ENCODE measurements at places on chromosomes 12 and 14.

GRCh38 chr14:22341049-22341448 is 248.0 kb downstream of the DAD1 start:
- no peak for DNase-seq

DNA sequence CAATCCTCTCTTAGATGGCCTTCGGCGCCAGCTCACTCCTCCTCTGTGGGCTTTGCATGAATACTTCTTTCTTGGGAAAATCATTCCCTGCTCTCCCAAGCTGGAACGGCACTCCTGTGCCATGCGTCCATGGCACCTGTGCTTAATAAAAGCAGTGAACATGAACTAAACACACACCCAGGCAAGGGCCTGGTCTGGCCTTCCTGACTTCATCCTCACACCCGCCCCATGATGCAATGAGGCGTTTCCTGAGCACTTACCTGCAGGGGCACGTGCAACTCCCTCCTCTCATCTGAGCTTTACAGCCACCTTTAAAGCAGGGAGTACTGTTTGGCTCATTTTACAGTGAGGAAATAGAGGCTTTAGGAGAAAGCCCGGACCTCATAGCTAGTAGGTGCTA is 219.8 kb downstream of the SLC41A2 start:
- no peak for DNase-seq

- DNase-seq, result no peak
Observed at GRCh38 chr12:2395354-2395977, 342.7 kb downstream of the CACNA1C start.

DNA sequence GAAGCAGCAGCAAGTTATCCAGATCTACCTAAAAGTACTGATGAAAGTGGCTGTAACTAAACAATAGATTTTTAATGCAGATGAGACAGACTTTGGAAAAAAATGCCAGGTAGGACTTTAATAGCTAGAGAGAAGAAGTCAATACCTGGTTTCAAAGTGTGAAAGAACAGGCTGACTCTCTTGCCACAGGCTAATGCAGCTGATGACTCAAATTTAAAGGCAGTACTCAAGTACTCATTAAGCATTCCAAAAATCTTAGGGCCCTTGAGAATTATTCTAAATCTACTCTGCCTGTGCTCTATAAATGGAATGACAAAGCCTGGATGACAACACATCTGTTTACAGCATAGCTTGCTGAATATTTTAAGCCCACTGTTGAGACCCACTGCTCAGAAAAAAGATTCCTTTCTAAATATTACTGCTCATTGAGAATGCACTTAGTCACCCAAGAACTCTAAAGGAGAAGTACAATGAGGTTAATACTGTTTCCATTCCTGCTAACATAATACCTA is 68.6 kb upstream of the SYT1 start:
- DNase-seq, result no peak

DNA sequence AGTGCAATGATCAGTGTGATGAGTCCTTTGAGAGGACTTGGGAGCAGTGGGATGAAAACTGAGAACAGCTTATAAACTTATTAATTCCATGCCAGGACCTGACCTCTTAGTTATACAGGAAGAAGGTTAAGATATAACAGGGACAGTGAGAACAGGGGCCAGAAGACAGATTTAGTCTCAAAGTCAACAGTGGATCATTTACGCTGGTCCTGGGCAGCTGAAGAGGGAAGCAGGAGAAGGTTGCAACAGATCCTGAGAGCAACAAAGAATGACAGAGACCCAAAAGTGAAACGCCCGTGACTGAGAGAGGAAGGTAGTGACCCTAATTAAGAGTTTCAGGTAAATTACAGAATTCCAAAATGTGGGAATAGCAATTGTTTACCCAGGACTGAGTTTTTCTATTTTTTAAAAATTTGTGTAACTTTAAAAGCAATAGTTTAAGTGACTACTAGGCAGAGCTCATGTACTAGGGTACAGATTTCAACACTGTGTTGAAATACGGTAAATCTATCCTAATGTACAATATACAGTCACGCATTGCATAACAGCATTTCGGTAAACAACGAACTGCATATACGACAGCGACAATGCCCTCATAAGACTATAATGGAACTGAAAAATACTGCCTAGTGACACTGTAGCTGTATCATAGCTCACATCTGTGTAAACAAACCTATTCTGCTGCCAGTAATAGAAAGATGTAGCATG is 77.7 kb upstream of the GNPNAT1 start:
- no peak for DNase-seq

- DNase-seq, result no peak
Observed at GRCh38 chr12:109179927-109180326, 63.5 kb downstream of the ACACB start.

- no peak for DNase-seq
Observed at GRCh38 chr12:116125956-116126566, 151.4 kb downstream of the MED13L start.

DNA sequence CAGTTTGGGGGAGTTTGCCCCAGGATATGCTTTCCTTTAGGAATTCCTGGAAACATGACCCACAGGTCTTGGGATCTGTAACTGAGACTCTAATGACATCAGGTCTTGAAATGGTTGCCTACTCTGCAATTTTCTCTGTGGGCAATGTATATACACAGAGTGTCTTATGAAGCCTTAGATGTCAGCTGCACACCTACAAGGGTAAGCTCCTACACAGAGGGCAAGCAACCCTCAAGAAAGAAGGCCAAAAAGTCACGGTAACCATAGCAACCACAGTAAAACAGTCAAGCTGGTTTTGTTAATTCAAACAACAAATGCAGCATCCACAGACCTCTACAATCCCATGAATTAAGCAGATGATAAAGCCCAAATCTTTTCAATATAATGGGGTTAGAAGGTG is 293.0 kb downstream of the SSPN start:
- DNase-seq, result no peak

GRCh38 chr12:59486827-59487226 is 109.0 kb upstream of the SLC16A7 start:
- DNase-seq, result no peak

DNA sequence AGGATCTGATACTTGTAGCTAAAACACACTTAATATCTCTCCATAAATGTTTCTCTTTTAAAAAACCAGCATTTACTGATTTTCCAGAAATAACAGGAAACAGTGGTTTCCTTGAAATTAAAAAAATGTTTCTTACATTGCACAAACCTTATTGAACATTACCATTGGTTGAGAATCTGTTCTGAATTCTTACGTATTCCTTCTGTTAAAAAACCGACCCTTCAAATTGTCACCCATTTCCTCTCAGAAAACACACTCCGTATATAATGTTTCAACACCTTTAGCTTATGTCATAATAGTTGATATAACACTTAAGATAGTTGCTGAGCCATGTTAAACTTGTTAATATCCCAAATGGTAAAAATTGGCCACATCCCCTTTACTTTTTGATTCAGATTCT is 51.2 kb downstream of the MSRB3 start:
- DNase-seq, result no peak

DNA sequence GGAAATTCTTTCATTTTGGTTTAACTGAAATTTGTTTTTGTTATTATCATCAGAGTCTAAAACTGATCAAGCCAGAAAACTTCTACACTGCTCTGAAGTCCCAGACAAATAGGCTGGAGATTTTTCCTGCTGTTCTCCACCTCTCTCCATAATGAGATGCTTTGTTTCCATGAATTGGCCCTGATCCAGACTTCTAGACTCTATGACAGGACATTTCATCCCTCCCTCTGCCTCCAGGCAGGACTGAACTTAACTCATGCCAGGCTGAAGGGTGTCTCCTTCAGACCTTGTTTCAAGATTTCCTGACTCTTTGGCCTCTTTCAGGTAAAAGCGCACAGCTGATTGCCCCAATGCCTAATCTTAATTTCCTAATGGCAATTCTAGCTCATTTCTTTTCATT is 69.1 kb upstream of the HOXC13 start:
- DNase-seq, result peak; percentile 22

GRCh38 chr12:54954801-54955200 is 29.8 kb downstream of the TESPA1 start:
- DNase-seq, result no peak

- DNase-seq, result no peak
Observed at GRCh38 chr14:60151715-60152114, 13.5 kb downstream of the DHRS7 start.

GRCh38 chr12:130435826-130436225 is 98.1 kb downstream of the PIWIL1 start:
- no peak for DNase-seq

DNA sequence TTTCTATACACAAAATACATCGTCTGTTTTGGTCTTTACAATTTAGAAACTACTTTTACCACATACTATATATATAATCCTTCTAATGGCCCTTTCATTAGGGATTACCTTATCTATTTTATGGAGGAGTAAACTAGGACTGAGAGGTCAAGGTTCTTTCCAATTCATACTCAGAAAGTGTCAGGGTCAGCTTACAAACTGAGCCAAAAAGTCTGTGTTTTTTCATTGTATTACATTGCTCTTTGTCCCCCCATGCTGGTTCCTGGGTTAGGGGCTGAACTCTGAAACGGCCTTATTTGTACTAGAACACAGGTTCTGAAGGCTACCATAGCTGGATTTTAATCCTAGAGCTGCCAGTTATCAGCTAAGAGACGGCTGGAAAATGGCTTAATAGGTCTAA is 368.1 kb downstream of the GRIN2B start:
- DNase-seq, result no peak

DNA sequence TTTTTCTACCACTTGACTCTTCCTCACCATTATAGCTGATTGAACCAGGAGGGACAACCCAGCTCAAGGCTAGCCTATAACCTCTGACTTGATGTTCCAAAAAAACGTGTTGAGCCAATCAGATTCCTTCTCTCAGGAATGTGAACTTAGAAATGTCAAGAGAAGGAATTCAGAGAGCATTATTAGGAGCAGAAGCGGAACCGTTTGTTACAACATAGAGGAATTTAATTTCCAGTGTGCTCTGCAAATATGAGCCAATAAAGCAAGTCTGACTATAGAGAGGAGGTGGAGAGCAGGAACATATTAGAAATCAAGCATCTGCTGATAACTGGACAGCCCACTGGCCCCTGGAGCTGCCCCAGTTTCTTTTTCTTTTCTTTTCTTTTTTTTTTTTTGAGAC is 15.3 kb upstream of the PELI2 start:
- no peak for DNase-seq

DNA sequence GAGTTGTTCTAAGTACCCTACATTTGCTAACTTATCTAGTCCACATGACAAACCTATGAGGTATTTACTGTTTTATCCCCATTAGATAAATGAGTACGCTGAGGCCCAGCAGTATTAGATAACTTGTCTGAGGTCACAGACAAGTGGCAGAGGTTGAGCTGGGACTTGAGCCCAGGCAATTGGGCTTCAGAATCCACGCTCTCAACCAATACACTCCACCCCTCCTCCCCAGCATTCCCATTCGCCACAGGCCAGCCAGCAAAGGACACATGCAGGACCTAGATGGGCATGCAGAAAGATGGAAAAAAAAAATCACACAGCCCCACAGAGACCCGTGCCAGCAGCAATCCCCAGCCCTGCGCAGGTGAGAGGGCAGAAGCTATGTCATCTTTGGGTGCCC is 12.4 kb downstream of the HDAC7 start:
- no peak for DNase-seq

GRCh38 chr12:125092872-125093680 is 27.8 kb downstream of the AACS start:
- DNase-seq, result no peak

GRCh38 chr12:127539226-127539858 is 727.6 kb upstream of the TMEM132C start:
- DNase-seq, result no peak

All from NCI-H748 treated with DMSO at 0.1 percent for 48 hours (cell line).